ENCODE measurements at places on chromosomes 12 and 14. TPM values are rescaled to one million over a fixed set of nuclear protein-coding genes. Genes with fewer than 3 reads are reported as not detected.

DNA sequence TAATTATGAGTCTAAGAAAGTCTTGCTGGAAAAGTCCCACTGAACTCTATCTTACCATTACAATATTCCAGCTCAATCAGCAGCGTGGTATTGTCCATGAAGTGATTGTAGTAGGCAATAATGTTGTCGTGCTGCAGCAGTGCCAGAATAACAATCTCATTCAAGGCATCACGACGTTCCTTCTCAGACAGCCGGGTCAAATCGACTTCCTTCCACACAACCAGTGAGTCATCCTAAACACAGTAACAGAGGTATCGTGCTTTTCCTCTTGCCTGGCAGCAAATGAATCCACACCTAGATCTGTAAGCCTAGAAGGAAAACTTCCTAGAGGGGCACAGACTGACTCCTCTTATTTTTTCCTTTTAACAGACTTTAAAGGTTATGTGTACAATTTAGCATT, 2.9 kb downstream of the NEK9 start:
- H3K4me3 ChIP-seq: no peak overlapping the region
- peaks cover 5% of the 10 kb centered on the region for H3K36me3 ChIP-seq
- peak; percentile 88 for DNase-seq

The PHC1 gene
- total RNA-seq: 34.7 TPM

The NEDD8 gene
- total RNA-seq: 251 TPM

- no peak for DNase-seq
- no peaks in the 10 kb centered on the region for H3K4me1 ChIP-seq
- no peak overlapping the region for H3K4me3 ChIP-seq
- no peaks in the 10 kb centered on the region for H3K27me3 ChIP-seq
Observed at GRCh38 chr14:34398024-34398423, 64.0 kb downstream of the SPTSSA start.

GRCh38 chr14:33674927-33675326, 275.9 kb downstream of the EGLN3 start:
- H3K36me3 ChIP-seq: no peaks in the 10 kb centered on the region
- no peak overlapping the region for H3K27ac ChIP-seq
- no peak overlapping the region for H3K4me3 ChIP-seq

- no peak overlapping the region for H3K27ac ChIP-seq
- no peaks in the 10 kb centered on the region for H3K4me1 ChIP-seq
- H3K27me3 ChIP-seq: no peaks in the 10 kb centered on the region
- H3K4me3 ChIP-seq: no peak overlapping the region
Observed at GRCh38 chr12:131921866-131922769, 7.0 kb upstream of the PUS1 start.

The TPPP2 gene
- not detected for total RNA-seq

DNA sequence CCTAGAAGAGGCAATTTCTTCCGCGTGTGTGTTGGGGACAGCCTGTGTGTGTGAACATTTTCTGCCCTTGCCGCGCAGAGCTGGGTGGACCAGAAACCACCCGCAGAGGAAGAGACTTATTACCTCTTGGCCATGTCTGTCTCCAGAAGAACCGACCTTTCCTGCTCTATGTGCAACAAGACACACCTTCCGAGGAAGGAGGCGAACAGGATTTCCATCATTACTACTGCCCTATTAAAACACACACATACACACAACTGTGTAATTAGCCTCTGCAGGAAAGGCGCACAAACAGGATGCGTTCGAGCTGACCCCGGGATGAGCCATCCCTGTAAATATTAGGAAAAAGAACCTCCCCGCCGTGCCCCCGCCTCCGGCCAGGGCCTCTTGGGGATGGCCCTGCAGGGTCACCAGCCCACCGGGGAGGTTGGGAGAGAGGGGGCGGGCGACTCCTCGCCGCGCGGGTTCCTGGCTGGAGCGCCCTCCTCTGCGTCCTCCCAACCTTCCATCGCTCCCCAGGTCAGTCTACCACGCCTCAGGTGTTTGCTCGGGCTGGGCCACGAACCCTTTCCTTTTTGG, 484 bp upstream of the PRKCH start:
- H3K27ac ChIP-seq: no peak overlapping the region
- H3K36me3 ChIP-seq: no peaks in the 10 kb centered on the region
- H3K4me3 ChIP-seq: peak overlapping the region; percentile 55

DNA sequence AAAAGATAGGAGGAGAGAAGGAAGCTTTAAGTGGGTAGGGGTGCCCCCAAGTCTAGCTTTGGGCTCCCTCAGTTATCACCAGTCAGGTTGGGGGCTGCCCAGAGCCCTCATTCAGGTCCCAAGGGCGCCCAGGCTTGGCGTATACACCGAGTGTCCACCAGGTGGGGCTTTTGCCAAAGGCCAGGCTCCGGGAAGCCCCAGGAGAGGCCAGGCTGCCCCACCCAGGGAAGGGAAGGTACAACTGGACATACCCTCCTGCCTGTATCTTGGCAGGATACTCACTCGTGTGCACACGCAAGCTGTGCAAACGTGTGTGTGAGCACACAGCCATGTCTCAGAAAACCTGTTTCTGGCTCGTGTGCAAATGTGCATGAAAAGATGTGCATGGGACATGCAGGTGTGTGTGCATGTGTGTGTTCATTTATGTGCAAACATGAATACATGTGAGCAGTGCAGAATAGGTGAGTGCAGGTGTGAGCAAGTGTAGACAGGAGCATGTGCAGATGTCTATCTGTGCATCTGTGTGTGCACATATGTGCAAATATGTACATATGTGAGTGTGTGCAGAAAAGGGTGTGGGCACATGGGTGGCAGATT, 103.9 kb upstream of the MYL2 start:
- no peaks in the 10 kb centered on the region for H3K36me3 ChIP-seq
- DNase-seq: no peak
- H3K27ac ChIP-seq: no peak overlapping the region
- H3K4me3 ChIP-seq: no peak overlapping the region

DNA sequence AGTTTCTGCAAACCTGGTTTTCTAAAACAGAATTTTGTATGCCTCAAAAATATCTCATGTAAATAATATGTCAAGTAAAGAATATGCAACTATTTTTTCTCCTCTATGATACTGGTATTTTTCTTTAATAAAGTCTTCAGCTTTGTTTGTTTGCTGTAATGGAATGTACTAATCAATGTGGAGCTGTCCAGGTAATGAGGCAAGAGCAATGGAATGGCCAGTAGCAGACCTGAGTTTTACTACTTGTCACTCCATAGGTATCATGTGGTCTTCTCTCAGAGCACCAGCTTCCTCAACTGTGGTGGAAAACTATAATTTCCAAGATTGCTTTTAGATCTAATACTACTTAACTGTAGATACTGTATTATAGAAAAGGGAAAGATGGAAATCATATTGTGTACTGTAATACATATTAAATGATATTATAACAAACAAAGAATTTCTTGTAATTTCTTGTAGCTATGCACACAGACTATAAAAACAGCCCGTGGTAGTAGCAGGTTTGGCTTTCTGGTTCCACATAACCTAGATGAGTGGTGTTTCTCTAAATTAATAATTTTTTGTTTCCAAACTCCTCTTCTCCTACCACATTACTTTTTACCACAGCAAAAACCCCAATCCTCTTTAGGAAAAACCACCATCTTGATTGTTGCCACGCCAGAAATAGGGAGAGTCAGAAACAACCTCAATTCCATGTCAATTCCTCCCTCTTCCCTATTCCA, 70.6 kb downstream of the KIF21A start:
- H3K36me3 ChIP-seq: no peaks in the 10 kb centered on the region
- no peak overlapping the region for H3K27ac ChIP-seq
- no peak for DNase-seq
- no peaks in the 10 kb centered on the region for H3K27me3 ChIP-seq
- H3K4me3 ChIP-seq: no peak overlapping the region

The SLC6A13 gene
- total RNA-seq: 2.6 TPM

GRCh38 chr14:61103541-61104339, 122.7 kb downstream of the SLC38A6 start:
- H3K27ac ChIP-seq: peak overlapping the region; percentile 97
- no peaks in the 10 kb centered on the region for H3K36me3 ChIP-seq
- H3K27me3 ChIP-seq: no peaks in the 10 kb centered on the region
- no peak overlapping the region for H3K4me3 ChIP-seq

DNA sequence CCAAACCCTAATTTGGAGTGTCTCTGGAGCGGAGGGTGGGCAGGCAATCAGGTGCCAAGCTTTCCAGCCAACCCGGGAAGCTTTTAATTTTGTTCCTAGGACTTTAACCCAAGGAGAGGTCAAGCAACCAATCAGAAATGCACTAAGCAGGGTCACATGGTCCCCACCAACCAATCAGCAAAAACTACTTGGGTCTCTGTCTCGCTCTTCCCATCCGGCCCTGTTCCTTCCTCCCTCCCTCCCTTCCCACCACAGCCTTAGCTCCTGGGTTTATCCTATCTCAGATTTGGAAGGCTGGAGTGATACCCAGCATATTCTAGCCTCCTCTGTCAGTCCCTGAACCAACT, 7.3 kb downstream of the HOXC5 start:
- DNase-seq: no peak
- H3K4me3 ChIP-seq: no peak overlapping the region
- peaks cover 76% of the 10 kb centered on the region for H3K27me3 ChIP-seq
- H3K4me1 ChIP-seq: no peaks in the 10 kb centered on the region
- H3K36me3 ChIP-seq: no peaks in the 10 kb centered on the region

- H3K4me1 ChIP-seq: peaks cover 3% of the 10 kb centered on the region
- H3K27me3 ChIP-seq: peaks cover 23% of the 10 kb centered on the region
- no peak overlapping the region for H3K27ac ChIP-seq
- DNase-seq: no peak
- H3K4me3 ChIP-seq: no peak overlapping the region
- H3K36me3 ChIP-seq: no peaks in the 10 kb centered on the region
Observed at GRCh38 chr12:109709401-109709991, 4.1 kb upstream of the FAM222A start.

- no peaks in the 10 kb centered on the region for H3K36me3 ChIP-seq
- no peak overlapping the region for H3K4me3 ChIP-seq
- no peak for DNase-seq
- H3K27ac ChIP-seq: no peak overlapping the region
- H3K4me1 ChIP-seq: no peaks in the 10 kb centered on the region
- no peaks in the 10 kb centered on the region for H3K27me3 ChIP-seq
Observed at GRCh38 chr12:41527534-41528116, 339.5 kb downstream of the PDZRN4 start.

DNA sequence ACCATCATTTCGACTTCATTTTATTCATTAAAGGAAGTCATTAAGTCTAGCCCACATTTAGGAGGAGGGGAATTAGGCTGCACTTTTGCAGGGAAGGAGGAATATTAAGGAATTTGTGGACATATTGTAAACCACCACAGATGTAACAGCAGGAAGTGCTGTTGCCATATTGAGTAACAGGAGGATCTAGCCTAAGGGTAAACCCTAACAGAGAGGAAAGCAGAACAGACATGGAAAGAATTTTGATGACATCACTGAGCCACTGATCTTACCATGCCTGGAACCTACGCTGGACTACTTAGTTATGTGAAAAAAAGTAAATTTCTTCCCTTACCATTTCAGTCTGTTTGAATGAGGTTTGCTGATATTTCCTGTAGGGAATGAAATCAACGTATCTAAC, 100.7 kb upstream of the ATF7IP start:
- no peaks in the 10 kb centered on the region for H3K27me3 ChIP-seq
- no peaks in the 10 kb centered on the region for H3K36me3 ChIP-seq
- no peak for DNase-seq

The DAO gene
- total RNA-seq: not detected

The KCNC2 gene
- total RNA-seq: not detected

GRCh38 chr14:72270147-72270727, 338.0 kb downstream of the RGS6 start:
- no peaks in the 10 kb centered on the region for H3K36me3 ChIP-seq
- H3K27ac ChIP-seq: no peak overlapping the region
- no peaks in the 10 kb centered on the region for H3K4me1 ChIP-seq
- DNase-seq: no peak
- no peak overlapping the region for H3K4me3 ChIP-seq

- DNase-seq: no peak
- H3K4me3 ChIP-seq: no peak overlapping the region
- H3K36me3 ChIP-seq: no peaks in the 10 kb centered on the region
- peaks cover 2% of the 10 kb centered on the region for H3K4me1 ChIP-seq
- no peak overlapping the region for H3K27ac ChIP-seq
- no peaks in the 10 kb centered on the region for H3K27me3 ChIP-seq
Observed at GRCh38 chr12:58359084-58359483, 417.7 kb downstream of the ATP23 start.

The MMP14 gene
- 1,063 TPM for total RNA-seq

- H3K27ac ChIP-seq: no peak overlapping the region
- no peak overlapping the region for H3K4me3 ChIP-seq
- H3K4me1 ChIP-seq: no peaks in the 10 kb centered on the region
- H3K27me3 ChIP-seq: no peaks in the 10 kb centered on the region
Observed at GRCh38 chr14:39628087-39628486, 195.9 kb upstream of the FBXO33 start.

DNA sequence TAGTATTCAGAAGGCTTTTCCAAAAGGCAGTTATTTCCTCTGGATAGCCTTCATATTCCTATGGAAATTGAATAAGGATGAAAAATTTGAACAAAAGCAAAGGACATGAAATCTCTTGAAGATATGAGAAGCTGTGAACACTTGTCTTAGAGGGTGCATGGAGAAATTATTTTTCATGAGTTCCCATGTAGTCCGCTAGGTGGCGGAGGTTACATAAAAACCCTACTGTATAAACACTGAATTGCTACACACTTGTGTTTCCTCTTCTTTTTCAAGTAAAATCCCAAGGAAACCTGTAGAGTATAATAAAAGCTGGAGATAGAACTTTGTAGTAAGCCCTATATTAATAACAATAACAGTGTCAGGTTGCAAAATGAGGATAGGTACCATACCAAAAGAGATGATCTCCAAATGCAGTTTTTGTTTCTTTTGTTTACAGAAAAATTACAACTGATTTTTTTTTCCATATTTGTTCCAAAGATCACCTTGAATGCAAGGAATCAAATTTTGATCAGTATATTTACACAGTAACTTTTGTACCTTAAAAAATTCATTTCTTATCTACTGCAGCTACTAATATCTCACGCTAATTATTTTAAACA, 37.8 kb upstream of the OR4E1 start:
- no peaks in the 10 kb centered on the region for H3K36me3 ChIP-seq
- no peaks in the 10 kb centered on the region for H3K4me1 ChIP-seq
- no peak overlapping the region for H3K27ac ChIP-seq
- DNase-seq: peak; percentile 18

DNA sequence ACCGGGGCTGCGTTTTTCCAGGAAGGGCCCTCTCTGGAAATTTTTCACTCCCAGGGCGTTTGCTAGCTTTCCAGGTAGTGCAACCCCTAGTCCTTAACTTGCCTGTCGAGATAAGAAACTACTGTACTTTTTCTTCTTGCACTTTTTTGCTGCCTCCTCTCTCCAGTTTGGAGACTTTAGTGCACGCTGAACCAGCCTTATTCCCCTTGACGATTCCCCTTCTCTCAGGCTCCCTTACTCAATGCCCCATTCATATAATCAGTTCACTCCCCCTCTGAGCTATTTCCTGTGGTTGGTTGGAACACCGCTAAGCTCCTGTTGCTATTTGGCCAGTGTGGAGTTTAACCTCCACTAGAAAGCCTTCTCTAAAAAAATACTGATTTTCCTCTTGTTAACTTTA, 682 bp downstream of the CREBL2 start:
- H3K36me3 ChIP-seq: no peaks in the 10 kb centered on the region
- DNase-seq: peak; percentile 77
- H3K27me3 ChIP-seq: no peaks in the 10 kb centered on the region
- peaks cover 2% of the 10 kb centered on the region for H3K4me1 ChIP-seq
- peak overlapping the region; percentile 77 for H3K4me3 ChIP-seq

- no peak overlapping the region for H3K4me3 ChIP-seq
- H3K27me3 ChIP-seq: peaks cover 4% of the 10 kb centered on the region
- H3K4me1 ChIP-seq: no peaks in the 10 kb centered on the region
Observed at GRCh38 chr14:90483571-90483974, 86.7 kb downstream of the CALM1 start.

The NTS gene
- total RNA-seq: 1.2 TPM

GRCh38 chr14:99764222-99764706, 28.9 kb upstream of the EML1 start:
- no peak for DNase-seq
- H3K4me3 ChIP-seq: no peak overlapping the region
- peaks cover 9% of the 10 kb centered on the region for H3K4me1 ChIP-seq
- H3K27me3 ChIP-seq: no peaks in the 10 kb centered on the region
